ENCODE measurements at places on chromosomes 7 and 10.

- DNase-seq, result peak; percentile 89
Observed at GRCh38 chr10:33381451-33382215, 47.2 kb upstream of the NRP1 start.

GRCh38 chr10:45425621-45426563 is 51.9 kb downstream of the ALOX5 start:
- DNase-seq, result no peak

DNA sequence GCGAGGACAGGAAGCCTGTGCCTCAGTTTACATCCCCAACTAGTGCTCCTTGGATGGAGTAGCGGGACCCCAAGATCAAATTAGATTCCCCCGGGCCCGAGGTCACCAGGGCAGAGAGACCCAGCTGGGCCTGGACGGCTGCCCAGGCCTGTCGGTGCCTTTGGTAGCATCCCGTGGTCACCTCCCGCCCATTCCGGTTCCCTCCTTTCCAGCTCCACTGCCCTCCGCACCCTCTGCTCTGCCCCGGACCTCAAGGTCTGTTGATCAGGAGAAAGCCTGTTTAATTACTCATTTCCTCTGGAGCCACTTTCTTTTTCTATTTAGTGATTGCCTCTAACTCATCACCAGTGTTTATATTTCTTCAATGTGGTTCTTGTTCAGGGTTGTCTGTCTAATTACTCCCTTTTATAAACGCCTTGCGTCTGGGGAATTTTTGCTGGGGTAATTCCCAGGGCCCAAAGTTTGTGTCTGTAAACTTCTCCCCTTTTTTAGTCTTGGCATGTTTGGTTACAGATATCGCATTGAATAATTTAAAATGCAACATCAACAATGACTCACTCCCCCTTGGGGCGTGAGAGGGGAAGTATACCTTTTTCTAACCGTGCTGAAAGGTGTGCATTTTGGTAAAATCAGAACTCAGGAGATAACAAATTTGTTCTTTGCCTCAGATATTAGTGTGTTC is 1.9 kb downstream of the FOXK1 start:
- peak; percentile 91 for DNase-seq

GRCh38 chr7:32071466-32072091 is 1.4 kb upstream of the PDE1C start:
- DNase-seq, result no peak

DNA sequence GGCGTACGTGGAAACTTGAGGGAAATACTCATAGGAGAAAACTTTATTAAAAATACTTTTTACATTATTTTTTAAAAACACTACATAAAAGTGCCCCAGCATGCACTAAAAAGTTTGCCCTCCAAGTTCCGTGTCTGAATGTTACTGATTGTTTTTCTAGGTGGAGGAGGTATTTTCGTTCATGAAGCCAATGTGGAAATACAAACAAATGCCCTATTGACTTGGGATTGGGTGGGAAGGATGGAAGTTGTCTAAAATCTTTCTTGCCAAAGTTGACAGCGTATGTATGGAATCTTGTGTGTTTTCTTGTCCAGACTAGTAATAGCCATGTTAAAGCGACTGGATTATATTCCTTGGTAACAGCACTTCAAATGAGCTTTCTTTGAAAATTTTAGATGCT is 1.2 kb downstream of the PROSER2 start:
- no peak for DNase-seq

- DNase-seq, result no peak
Observed at GRCh38 chr10:45450866-45451265, 76.8 kb downstream of the ALOX5 start.

DNA sequence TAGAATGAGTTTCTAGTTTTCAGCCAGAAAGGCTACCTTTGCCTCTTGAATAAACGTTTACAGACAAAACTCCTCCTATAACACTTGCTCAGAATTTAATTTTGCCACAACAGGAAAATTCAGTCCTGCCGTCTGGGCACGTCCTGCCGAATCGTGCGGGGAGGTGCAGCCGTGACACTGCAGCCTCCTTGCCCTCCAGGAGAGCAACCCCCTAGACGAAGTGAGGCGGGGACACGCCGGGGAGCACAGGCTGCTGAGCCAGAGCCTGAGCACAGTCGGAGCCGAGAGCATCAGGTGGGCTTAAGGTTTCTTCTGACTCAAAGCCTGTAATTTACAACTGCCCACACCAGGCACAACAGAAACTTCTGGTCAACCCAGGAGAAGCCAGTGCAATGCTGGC is 102.3 kb downstream of the DYNC2I1 start:
- no peak for DNase-seq

- DNase-seq, result no peak
Observed at GRCh38 chr7:106042196-106042611, 69.9 kb downstream of the SYPL1 start.

DNA sequence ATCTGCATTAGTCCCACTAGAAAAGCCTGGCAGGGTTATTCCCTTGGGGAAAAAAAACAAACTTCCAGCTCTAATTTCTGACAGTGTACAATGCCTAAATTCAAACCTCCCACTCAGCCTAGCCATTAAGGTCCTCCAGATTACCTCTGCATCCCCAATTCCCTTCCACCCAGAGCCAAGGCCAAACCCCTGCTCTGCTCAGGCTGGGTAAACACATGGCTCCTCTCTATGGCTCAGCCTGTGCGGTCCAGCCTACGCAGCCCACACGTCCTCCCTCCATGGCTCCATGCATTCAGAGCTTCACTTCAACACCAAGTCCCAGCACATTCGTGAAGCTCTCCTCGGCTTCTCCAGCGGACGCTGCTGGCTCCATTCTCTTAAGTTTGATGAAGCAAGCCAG is 5.2 kb downstream of the DLG5 start:
- DNase-seq, result no peak

DNA sequence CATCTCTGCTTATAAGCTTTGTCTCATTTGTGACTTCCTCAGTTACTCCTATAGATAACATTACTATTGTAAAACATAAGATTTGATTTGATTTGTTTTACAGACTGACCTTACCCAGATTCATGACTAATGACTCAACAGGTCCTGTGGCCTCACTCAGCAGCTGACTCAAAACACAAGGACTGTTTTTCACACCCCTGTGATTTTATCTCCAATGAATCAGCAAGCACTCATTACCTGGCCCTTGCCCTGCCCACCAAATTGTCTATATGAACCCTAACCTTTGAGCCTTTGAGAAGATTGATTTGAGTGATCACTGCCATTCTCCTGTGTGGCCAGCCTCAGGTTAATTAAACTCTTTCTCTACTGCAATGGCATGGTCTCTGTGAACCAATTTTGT is 1064.6 kb upstream of the LRRTM3 start:
- DNase-seq, result no peak

DNA sequence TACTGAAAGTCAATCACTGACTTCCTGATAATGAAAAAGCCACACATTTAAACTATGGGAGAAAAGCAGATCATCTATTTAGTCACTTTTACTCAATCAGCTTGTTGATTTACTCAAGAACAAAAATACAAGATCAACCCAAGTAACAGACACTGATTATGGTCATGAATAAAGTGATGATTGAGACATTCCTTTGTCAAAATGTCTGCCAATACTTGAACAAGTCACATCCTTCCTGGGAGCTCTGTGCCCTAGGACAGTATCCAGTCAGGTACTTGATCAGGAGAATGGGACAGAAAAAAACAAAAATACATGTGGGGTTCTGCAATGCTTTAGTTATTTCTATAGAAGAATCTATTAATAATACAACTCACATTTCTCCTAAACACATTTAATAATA is 150.0 kb upstream of the NEBL start:
- no peak for DNase-seq

- no peak for DNase-seq
Observed at GRCh38 chr7:22584179-22584578, 84.2 kb upstream of the STEAP1B start.

DNA sequence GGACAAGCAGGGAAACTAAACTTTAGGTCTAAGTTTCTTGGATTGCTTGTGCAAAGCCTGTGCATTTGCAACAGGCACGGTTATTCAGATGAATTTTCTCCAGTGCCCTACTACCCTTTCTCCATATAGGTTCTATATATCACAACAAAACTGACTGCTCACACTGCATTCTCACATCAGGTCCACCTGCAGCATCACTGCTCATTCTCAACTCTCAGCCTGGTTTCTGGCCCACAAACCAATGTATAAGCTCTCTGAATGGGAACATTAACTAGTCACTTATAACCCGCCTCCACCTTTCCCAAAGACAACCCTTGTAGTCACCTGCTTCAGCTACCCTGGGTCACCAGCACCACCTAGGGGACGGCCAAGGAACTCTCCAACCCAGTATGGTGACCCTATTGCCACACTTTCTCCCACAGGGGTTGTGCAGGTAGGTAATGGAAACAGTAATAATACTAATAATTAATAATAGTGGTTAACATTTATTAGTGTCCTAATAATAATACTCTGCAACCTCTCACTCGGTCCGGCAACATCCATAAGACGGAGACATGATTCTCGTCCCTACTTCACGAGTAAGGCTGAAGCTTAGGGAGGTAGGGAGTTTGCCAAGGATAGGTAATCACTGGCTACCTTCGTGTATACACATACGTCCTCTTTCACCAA is 97.3 kb downstream of the CLEC2L start:
- peak; percentile 15 for DNase-seq

GRCh38 chr10:100976906-100977305 is 7.6 kb downstream of the SEMA4G start:
- DNase-seq, result no peak

DNA sequence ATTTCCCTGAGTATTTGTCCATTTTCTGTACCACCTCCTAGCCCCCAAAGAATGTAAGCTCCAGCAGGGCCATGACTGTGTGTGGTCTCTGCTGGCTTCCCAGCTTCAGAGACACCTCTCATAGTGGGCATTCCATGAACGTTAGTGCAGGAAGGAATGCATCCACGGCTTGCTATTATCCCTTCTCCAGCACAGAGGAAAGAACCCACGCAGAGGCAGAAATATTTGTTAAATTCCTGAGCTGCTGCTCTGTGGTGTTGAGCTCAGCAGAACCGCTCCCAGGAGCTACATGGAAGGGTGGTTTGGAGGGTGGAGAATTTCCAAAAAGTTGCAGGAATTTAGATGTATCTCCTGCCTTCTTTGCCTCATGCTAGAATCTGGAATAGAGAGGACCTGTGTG is 275.2 kb downstream of the POU6F2 start:
- DNase-seq, result no peak

DNA sequence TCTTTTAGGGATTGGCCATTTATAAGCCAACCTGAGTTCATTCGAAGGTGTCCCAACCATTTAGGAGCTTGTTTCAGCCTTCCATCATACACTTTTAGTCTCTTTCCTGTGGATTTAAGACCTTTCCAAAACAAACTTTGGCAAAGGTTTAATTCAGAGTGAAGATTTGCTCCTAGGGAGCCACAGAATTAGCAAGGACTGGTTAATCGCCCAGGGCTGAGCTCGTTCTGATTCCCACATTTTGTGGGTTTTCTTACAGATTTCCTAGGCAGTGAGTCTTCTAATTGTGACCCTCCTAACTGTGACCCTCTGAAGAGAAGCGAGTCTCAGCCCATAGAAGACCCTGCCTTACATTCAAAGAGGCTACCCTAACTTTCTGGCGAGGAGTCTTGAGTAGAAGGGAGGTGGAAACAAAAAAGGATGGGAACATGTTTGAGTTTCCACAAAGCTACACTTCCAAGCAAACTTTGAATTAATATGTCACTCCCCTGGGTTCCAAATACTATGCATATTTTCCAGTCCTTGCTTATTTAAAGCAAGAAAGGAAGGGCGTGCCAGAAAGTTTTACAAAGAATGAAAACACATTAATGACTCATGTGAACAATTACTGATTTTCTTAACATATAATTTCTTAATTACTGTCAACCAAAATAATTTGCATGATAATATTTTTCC is 118.3 kb downstream of the ARID5B start:
- no peak for DNase-seq

DNA sequence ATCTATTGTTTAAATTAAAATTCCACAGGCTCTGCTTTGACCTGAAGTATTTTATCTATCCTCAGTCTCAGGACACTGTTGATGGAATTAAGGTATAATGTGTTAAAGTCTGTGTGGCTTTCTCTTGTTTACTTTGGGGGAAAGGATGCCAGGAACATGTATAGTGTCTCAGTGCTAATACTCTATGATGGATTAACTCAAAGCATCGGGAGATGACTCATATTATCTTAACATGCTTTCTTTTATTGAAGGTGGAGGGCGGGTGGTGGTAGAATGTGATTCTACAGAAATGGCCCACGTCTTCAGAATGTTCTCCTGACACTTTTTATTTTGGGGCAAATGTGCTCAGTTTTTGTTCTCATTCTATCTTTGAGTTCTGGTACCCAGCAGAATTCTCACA is 189.0 kb downstream of the ANKRD30A start:
- no peak for DNase-seq

DNA sequence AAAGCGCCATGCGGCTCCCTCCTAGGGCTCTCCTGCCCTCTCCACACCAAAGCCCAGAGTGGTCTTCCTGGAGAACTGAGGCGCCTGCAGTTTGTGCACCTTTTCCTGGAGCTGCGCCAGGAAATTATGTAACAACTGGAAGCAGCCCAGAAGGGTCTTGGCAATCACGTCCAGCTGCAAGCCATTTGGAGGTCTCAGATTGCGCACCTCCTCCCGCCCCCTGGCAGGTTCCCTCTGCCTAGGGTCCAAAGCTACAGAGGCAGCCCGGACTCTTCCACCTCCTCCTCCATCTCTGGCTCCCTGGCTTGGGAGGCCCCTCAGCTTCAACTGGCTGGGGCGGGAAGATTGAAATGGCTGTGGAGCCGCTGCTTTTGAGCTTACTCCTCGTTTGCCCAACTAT is 34.0 kb upstream of the SFTPD start:
- DNase-seq, result no peak

DNA sequence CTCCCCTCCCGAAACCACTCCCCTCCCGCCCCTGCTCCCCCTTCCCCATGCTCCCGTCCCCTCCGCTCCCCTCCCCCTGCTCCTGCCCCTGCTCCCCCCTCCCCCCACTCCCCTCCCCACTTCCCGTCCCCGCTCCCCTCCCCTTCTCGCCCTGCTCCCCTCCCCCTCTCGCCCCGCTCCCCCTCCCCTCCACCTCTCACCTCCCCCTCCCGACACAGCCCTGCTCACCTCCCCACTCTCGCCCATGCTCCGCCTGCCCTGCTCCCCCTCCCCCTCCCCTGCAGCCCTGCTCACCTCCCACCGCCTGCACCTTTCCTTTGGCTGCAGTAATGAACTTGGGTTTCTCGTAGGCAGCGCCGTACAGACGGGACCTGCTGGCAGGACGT is 49.9 kb upstream of the NKX6-2 start:
- DNase-seq, result no peak

DNA sequence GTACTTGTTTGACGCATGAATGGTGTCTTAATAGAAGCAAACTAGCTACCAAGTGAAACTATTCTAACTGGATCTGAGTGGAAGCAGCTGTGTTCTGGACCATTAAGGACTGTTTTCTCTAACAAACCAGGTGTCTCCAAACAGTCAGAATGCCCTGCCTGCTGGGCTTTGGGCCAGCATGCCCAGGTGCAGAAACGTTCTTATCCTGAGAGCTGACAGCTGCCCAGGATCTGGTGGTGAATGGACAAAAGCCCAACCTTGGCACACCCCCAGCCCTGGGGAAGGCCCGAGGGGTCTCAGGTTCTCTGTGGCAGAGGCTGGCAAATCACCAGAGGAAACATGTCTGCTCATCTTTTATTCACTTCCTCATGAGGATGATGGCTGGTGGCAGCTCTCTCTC is 48.2 kb upstream of the LAMB4 start:
- DNase-seq, result no peak

All from HCEC 1CT (cell line).